ENCODE measurements at places on chromosomes 3 and 15.

GRCh38 chr3:72797773-72798543 lies 50.3 kb downstream of the SHQ1 start:
- no peak for DNase-seq

- no peak for DNase-seq
Measured at GRCh38 chr15:81548365-81549130, 174.5 kb upstream of the TMC3 start.

DNA sequence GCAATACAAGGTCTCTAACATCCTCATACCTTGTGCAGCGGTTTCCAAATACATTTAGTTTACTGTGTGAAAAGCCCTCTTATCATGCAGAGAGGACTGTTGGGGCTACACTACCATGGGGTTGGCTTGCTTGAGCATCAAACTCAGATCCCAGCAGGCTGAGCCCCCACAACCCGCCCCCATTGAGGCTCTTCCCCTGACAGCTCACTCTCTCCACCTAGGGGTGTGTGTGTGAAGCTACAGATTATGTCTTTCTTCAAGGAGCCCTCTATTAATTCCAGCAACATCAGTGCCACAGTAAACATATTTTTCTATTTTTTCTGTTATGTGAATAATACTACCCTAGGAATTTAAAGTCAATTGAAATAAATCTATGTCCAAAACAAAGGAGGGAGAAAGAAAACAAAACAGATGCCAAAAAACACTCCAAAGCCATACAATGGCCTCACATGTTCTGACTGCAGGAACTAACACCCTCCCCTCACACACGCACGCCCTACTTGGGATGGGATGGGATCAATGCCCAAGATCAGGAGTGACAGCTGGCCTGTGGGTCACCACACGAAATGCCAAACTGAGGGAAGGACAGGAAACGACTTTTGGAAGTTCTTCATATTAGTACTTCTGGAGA lies 14.7 kb downstream of the TM4SF4 start:
- no peak for DNase-seq

DNA sequence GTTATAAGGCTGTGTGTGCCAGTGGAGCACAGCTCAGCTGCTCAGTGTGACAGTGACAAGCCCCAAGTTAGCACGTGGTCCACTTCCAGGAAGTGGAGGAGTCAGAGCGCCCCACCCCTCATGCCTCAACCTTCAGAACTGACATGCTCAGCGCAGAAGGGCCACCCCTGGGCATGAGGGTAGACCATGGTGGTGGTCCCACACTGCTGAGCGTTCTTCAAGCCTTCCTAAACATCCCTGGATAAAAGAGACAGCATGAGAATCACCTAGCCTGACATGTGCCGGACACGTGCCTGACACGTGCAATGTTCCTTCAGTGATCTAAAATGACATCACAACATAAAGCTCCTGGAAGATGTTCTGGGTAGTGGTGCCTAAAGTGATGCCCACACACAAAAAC lies 16.8 kb downstream of the ATP10A start:
- no peak for DNase-seq

- no peak for DNase-seq
Measured at GRCh38 chr3:30135190-30135589, 471.2 kb upstream of the TGFBR2 start.

DNA sequence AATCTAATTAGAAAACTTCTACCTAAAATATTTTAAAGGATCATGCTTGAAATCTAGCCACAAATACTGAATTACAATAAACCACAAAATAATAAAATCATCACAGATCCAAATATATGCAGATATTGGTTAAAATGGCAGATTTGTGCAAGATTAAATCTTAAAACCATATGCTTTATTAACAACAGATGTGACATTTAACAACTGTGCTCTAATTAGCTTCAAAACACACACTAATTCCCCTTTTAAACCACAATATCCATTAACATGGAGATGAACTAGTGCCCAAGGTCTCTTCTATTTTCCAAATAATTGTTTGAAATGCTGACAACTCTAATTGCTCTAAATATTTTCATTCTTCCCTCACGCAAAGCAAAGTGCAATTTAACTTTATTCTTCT lies 1530.3 kb downstream of the SI start:
- no peak for DNase-seq

DNA sequence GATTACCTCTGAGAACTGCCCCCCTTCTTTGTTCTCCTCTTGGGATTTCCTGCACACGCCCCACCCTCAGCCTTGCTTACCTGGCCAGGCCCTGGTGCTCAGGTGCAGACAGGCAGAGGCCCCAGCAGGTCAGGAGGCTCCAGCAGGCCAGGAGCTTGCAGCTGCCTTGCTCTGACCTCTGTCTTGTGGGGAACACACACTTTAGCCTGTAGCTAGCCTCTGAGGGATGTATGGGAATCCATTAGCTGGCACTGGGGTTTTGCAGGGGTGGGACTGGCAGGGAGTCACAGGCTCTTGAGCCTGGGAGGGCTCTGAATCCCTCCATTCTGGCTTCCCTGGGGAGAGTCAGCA lies 2.7 kb downstream of the SMAD6 start:
- no peak for DNase-seq

DNA sequence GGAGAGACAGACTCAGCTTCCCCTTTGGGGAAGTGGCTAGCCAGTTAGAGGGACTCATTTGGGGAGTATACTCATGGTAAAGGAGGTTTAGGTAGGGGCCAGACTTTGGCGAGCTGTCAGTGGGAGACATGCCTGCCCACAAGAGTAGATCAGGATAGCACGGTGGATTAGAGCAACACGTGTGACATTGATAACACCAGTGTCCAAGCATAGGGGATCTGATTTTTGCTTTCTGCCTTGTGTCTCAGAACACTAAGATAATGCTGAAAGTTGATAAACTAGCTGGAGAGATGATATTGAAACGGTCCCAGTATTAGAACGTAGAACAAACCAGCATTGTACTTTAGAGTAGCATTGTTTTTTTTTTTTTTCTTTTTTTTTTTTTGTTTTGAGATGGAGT lies 25.9 kb downstream of the MAP6D1 start:
- no peak for DNase-seq

DNA sequence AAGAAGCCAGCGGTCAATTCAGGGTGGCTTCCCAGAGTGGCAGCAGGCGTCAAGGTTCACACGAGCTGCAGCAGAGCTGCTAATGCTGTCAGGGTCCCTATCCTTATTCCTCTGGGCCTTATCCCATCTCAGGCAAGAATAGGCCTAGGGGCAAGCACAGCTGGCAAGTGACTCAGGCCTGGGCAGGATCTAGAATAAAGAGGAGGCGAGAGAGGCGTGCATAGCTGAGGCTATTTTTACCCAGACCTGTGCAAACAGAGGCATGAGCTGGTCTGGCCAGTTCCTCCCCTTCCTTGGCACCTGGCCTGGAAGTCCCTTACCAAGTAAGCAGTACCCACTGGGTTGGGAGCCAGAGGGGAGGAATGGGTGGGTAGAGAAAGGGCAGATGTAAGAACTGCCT lies 12.2 kb upstream of the VIPR1 start:
- DNase-seq = no peak

DNA sequence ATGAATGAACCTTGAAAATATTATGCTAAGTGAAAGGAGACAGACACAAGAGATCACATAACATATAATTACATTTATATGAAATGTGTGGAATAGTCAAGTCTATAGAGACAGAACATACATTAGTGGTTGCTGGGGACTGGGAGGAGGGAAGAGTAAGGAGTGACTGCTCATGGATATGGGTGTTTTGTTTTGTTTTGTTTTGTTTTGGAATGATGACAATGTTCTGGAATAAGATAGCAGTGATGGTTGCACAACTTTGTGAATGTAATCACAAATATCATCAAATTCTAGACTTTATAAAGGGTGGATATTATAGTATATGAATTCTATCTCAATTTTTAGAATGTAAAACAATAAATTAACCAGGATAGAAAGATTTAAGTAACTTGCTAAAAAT lies 57.4 kb upstream of the PHLDB2 start:
- DNase-seq = no peak

DNA sequence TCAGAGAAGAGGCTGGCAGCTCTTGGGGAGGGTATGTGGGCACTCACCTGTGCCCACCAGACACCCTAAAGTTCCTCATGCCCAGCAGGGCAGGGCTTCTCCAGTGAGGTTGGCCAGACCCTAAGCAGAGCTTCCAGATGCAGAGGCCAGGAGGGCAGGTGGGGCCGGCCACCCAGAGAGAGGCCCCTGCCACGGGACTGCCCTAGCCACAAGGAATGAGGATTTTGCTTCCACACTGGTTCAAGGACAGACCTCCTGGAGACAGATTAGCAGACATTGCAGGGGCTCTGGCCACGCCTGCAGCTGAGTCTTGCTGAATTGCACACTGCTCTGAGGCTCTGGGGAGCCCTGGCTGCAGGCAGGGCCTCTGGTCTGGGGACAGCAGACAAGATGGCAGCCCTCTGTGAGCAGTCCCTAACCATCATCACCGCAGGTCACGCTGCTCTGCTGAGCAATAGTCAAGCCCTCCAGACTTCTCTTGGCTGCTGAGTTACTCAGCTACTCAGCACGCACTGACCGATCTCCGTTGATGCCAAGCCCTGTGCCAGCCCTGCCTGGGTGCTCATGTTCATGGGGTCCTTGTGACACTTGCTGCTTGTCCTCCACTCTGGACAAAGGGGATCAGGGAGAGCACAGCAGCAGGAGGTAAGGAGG lies 117.4 kb upstream of the ABHD17C start:
- no peak for DNase-seq

DNA sequence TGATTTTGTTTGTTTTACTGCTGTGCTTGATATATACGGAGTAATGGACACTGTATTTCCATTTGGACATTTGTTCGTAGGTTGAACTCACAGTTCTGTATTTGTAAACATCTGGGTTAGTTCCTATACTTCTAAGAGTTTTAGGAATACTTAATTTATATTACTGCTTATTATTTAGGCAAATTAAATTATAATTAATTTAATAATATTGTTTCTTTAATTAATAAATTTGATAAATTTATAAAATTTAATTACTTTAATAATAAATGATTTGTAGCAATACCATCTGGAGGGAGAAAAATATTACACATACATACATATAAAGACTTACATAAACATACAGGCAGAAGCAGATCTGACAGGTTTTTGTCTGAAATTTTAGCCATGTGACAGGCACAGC lies 14.5 kb upstream of the B4GALT4 start:
- no peak for DNase-seq

DNA sequence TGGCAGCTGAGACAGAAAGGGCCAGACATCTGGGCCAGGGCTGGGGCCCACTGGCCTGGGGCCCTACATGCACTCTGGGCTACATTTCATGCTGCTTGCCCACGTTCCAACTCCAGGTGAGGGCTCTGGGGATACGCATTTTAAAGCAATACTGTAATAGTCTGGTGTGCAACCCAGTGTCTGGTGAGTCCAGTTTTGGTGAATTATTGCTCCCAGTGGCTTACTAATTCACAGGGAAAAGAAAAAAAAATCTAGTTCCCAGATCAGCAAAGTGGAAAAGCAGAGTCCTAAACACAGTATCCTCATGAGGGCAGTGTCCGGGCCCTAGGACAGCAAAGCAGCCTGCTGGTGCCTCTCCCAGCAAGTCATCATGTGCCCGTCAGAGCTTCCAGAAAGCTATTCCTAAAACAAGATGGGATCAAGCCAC lies 82.4 kb downstream of the CCNL1 start:
- DNase-seq = no peak

DNA sequence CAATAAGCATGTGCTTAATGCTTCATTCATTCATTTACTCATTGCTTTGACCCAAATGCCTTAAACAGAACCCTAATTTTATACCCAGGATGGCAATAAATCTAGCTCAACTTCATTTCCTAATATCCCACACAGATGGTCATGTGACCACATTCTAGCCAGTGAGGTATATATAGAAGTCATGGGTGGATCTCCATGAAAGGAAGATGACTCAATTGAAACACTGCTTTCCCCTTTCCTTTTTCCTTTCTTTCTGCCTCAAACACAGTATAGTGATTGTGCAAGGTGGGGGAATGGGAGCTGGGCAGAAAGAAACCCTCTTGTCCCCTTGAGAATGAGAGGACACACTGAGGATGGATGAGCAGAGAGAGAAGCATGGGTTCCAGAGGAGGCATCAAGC lies 183.5 kb upstream of the PRICKLE2 start:
- no peak for DNase-seq

DNA sequence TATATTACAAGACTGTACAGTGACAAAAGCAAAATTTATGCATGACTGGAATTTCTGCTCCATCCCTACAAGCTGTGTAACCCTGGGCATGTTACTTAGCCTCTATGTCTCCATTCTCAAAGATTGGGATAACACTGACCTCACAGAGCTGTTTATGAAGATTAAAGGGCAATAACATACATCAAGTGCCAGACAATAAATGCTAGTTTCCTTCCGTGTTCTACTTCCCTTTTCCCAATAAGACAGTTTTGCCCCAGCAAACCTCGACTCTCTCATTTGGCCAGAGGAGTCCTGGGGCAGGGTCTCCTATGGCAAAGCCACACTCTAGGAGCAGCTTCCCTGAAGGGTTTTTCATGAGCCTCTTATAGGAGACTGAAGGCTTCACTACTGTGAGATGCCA lies 7.5 kb downstream of the HEXA start:
- DNase-seq = no peak

- no peak for DNase-seq
Measured at GRCh38 chr3:106643684-106644161, 733.5 kb upstream of the CCDC54 start.

- DNase-seq = no peak
Measured at GRCh38 chr3:8712908-8713255, 20.7 kb upstream of the CAV3 start.

GRCh38 chr3:171649267-171649666 lies 161.0 kb downstream of the PLD1 start:
- no peak for DNase-seq

DNA sequence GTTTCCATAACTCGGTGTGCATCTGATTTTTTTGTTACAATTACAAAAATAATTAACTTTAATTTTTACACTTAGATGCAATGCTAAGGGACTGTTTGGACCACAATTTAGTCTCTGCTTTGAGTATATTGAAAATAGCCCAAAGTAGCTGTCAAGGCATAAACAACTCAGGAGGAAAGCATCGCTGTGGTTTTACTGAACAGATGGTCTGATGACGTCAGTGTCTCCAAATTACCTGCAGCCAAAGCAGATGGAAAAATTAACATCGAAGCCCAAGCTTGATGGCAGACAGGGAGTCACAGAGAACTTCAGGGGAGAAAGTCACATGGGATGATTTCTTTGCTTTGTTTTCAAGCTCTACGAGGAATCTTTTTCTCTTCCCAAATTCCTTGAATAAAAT lies 83.1 kb upstream of the PLCL2 start:
- DNase-seq = no peak

GRCh38 chr3:196599734-196600128 lies 31.3 kb downstream of the FBXO45 start:
- no peak for DNase-seq

GRCh38 chr15:39157882-39158281 lies 423.0 kb upstream of the THBS1 start:
- DNase-seq = no peak

DNA sequence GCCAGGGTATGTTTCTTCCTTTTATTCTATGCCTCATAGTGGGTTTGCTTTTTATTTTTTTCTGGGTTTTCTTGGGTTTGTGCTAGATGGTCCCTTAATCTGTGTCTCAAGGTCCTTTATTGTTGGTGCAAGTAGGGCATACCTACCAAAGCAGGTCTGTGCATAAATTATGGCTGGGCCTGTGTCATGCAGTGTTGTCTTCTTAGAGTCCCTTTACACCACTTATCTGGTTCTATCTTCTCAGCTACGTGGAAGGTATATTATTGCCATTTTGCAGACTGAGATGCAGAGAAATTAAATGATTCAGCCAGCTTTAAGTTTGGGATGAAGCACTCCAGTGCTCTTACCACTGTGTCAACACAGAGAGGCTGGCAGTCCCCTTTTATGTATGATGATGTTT lies 293.5 kb upstream of the SOX2 start:
- no peak for DNase-seq

GRCh38 chr15:60077581-60078359 lies 73.7 kb downstream of the FOXB1 start:
- DNase-seq = no peak

- no peak for DNase-seq
Measured at GRCh38 chr3:59486520-59486919, 436.7 kb upstream of the CFAP20DC start.

All from progenitor cell of endocrine pancreas (in vitro differentiated cells).